ENCODE measurements at places on chromosomes 3 and 15. TPM values are rescaled to one million over a fixed set of nuclear protein-coding genes. Genes with fewer than 3 reads are reported as not detected.

GRCh38 chr3:52225452-52226228, at the start of gene TLR9:
TLR9 (minus strand) TSS chr3:52225645; CDS start chr3:52225529, 116 bp downstream.
- DNase-seq: no peak

DNA sequence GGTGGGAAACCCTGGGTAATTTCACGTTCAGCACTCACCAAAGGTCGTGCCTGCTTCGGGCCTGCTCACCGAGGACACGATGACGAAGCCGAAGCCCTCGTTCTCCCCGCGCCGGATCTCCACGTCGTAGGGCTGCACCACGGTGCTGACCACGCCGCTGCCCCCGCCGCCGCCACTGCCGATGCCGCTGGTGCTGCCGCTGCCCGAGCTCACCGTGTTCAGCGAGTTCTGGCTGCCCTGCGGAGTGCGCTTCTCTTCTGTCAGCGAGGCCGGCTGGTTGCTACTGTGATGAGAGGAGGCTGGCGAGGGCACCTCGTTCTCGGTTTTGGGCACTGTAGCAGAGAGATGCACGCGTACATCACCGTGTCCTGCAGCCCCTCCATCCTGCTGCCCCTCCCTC, 659.5 kb downstream of the MAGI1 start:
- DNase-seq: no peak

GRCh38 chr3:32696523-32696922, 11.5 kb downstream of the CNOT10 start:
- no peak for DNase-seq

DNA sequence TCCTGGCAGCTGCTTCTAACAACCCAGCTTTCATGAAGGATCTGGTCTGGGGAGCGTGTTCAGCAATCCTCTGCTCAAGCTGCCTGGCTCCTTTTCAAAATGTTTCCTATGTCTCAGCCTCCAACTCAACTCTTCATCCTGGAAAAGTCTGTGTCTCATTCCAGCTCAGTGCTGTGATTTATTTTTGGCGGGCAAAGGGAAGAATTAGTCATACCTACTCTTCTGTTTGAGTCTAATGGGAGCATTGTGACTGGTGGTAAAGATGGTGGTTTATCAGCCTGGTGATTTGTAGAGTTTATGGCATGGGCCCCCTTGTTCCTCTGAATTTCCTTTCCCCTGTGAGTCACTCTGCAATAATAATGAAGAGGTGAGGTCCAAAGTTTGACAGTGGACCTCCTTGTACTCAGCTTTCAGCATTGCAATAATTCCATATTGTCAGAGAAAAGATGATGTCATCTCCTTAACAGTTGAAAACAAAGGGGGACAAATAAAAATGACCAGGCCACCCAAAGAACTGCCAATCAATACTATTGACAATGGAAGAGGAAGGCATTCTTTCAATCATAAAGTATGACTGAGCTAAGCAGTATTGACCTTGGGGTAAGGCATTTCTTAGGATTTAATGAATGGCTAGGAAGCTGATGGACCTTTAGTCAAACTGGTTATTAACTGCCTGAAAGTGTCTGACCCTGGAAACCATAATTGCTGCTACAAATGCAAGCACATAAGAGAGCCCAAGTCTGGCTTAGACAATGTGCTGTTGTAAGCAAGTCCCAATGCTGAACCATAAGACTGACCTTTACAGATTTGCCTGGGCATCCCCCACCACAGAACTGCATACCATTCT, 204.7 kb upstream of the MCTP2 start:
- DNase-seq: no peak

DNA sequence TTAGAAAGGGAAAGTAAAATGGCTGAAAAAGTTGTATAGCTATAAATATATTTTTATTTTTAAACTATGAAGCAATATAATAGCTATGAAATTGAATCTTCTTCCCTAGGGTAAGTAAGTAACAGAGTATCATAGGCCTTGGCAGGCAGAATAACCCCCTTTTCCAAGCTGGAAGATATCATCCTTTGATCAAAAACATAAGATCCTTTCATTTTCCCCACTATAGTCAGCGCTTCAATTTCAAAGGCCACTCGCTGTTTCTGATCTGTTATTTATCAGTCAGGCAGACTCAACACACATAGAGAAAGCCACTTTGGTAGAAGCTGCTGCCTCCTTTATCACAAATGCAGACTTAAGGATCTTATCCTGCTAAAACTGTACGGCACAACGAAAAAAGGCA, 74.0 kb upstream of the UBE2E2 start:
- no peak for DNase-seq

- no peak for DNase-seq
Measured at GRCh38 chr3:183295211-183295610, 42.2 kb downstream of the B3GNT5 start.

- no peak for DNase-seq
Measured at GRCh38 chr3:39183211-39184080, 8.9 kb downstream of the XIRP1 start.

PLS1 gene
- polyA plus RNA-seq: 25.8 TPM

DNA sequence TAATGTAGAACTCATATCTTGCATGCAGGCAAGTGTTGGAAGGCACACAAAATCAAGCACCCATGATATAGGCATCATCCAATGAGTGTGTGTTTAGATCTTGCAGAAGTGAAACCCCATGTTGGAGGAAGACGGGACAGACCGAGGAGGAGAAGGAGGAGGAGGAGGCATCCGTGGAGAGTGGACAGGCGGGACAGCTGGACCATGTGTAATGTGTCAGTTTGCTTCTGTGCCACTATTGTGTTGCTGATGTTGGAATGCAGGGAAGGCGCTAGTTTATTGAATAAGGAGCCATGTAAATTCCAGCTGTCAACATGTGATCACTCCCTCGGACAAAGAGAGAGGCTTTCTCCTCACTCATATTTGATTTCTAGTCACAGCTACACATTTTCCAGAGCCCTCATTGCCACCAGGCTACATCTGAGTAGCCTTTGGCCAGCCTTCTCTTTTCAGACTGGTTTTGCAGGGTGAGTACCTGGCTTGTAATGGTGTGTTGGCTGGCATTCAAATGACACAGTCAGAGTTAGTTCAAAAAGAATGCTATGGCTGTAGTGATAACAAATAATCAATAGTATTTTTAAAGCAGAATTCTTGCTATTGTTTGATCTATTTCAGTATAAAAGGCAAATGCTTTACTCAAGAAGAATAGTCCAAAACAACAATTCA, 1037.6 kb upstream of the NR2F2 start:
- DNase-seq: peak; percentile 65

DNA sequence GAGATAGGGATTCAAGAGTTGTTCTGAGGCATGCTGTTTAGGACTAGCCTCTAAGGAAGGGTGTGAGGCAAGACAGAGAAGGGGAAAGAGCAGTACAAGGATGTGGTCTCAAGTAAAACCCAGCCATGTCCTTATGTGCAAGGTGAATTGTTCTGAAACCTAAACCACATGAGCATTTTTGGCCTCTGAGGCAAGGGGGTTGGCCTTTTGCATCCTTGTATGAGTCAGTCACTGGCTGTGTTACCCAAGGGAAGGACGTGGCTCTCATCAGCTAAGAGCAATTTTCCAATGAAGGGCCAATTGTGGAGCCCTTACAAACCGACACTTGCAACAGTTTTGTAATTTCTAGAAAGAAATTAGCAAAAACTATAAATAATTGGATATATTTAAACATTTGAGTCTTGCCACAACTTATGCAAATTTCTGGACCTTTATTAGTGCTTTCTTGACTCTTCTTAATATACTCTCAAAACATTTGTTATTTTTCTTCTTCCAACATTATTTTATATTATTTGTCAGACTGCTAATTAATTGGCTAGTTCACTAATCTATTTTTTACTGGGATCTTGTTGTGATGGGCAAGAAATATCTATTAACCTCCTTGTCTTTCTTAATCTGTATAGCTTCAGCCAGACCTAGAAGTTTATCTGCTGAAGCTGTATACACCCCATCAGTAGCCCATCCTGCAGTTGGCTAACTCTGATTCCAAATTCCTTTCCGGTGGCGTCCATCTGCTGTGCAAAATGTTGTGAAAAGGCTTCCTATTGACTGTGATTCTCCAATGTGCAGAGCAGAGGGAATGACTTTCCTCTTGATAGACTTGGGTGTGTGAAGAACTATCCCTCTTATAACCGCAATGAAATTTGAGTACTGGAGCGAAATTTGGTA, 97.7 kb upstream of the P2RY1 start:
- no peak for DNase-seq

DNA sequence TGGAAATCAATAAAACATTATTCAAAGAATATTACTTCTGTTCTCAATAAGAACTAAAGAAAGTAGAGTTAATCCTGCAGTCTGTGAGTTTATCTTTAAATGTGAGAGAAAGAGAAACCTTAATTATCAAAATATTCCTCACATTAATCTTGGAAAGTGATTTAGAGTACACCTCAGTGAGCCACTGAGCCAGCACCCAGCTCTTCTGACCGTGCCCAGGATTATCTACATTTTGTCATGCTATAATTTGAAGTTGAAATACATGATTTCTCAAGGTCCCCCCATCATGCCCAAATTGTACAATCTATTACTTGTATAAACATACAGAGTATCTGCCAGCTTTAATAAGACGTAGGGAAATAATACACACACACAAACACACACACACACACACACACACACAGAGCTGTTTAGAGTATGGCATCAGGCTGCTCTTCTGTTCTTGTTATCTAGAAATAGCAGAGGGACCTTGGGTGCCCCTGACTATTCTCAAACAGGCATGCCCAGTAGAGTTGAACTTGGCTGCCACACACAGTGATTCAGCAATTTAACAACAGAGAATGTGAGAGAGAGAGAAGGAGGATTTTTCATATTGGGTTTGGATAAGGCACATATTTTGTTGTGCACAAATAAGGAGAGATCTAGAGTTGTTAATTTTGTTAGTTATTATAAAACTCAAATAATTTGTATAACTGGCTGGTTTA, 74.4 kb downstream of the P2RY1 start:
- DNase-seq: no peak

CACNA1D gene
- 10.8 TPM for polyA plus RNA-seq

CCK gene
- 0.37 TPM for polyA plus RNA-seq

- no peak for DNase-seq
Measured at GRCh38 chr15:72532991-72533601, 59.0 kb downstream of the ARIH1 start.

FEZF2 gene
- not detected for polyA plus RNA-seq

EXOG gene
- 20.9 TPM for polyA plus RNA-seq

DNA sequence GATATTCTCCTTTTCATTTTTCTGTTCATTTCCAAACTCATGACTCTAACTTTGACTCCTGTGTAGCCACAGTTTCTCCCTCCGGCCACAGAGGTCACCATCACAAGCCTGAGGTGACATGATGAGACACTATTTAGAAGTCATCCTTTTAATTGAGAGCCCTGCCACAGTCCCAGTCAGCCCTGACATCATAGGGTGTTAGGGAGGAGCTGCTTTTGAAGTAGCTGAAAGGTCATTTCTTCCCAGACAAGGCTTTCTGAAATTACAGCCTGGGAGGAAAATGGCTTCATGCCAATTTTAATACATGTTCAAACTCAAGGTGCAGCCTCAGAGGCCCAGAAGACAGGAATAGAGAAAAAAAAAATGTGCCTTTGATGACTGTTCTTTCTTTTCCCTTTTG, 532.8 kb upstream of the TGFBR2 start:
- DNase-seq: peak; percentile 42

GRCh38 chr15:83585601-83586335, 68.2 kb upstream of the ADAMTSL3 start:
- DNase-seq: no peak

GRCh38 chr15:67090297-67091070, 25.1 kb downstream of the SMAD3 start:
- no peak for DNase-seq

DNA sequence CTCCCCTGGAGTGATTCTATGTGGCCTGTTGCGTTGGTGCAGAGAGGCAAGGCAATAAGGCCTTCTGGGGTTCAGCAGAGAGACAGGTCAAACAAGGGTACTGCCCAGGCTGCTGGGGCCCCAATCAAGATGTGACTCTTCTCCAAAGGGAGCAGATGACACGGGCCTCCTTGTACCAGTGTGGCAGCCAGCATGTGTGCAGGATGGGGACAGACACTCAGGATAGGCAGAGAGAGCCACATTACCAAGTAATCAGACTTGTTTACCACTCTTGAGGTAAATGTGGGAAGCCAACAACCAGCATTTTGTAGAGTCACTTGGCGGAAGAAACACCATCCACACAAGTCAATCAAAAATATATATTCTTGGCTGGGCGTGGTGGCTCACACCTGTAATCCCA, 95.3 kb upstream of the DLG1 start:
- DNase-seq: no peak

GRCh38 chr15:48459571-48460442, 128.6 kb downstream of the DUT start:
- no peak for DNase-seq

DNA sequence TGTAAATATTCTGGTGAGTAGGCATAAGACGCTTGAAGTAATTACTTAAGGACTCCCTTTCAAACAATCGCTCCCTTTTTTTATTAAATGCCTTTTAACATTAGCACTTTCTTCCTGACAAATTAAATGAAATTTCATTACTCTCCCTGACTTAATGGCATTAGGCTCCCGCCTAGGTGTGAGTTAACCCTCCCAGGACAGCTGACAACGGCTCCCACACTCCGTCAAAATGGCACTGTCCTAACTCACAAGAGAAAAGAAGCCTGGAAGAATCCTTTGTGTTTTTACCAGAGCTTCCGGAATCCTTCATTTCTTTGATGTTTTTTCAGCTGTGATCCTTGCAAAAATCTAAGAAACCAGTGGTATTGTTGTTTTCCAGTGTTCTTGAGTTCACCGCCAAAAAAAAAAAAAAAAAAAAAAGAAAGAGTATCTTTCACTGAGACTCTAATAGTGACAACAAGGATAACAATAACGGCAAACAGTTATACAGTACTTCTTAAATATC, 861.0 kb upstream of the NR2F2 start:
- DNase-seq: no peak

DNA sequence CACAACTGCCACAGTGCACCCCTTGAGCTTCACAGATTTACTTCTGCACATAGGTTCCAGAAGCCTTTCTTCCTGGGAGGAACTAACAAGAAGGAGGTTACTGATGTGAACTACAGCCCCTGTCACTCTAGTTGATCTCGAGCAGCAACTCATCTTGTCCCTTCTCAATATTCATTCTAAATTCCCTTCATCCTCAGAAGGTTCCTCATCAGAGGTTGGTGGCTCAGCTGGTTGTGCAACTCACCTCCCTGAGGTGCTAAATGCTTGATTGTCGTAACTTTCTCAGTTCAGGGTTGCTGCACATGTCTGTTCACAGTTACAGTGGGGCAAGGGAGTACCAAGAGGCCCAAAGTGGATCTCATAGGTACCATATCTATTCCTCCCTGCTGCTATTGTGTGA, 5.7 kb upstream of the A4GNT start:
- DNase-seq: no peak

- DNase-seq: no peak
Measured at GRCh38 chr3:87000940-87001339, 10.0 kb upstream of the VGLL3 start.

DNA sequence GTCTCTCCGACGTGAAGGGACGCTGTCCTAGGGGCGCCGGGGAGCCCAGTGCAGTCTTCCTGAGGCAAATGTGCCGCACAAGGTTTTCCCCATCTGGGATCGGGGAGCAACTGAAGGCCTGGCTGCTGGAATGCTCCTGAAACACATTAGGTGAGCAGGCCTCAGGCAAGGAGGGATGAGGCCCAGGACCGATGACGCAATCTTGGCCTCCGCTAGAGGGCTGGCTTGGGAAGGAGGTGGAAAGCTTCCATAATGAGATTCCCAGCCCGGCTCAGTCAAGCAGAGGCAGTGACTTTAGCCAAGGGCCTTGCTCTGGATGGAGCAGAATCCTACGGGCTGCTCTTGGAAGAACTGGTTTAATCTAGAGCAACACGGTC, 50.8 kb downstream of the CPN2 start:
- peak; percentile 73 for DNase-seq

GRCh38 chr3:125398952-125399351, 23.8 kb upstream of the ZNF148 start:
- no peak for DNase-seq

GRCh38 chr15:27782125-27782524, 317.0 kb downstream of the OCA2 start:
- DNase-seq: no peak
